ENCODE measurements at places on chromosomes 6 and 20.

- no peak for DNase-seq
Observed at GRCh38 chr6:36067374-36068011, 39.9 kb downstream of the MAPK14 start.

GRCh38 chr6:71080826-71081225, 124.0 kb upstream of the B3GAT2 start:
- DNase-seq: no peak

GRCh38 chr6:82408952-82409431, 45.4 kb downstream of the TPBG start:
- DNase-seq: no peak

GRCh38 chr20:21358737-21359136, 38.6 kb downstream of the NKX2-4 start:
- DNase-seq: no peak

DNA sequence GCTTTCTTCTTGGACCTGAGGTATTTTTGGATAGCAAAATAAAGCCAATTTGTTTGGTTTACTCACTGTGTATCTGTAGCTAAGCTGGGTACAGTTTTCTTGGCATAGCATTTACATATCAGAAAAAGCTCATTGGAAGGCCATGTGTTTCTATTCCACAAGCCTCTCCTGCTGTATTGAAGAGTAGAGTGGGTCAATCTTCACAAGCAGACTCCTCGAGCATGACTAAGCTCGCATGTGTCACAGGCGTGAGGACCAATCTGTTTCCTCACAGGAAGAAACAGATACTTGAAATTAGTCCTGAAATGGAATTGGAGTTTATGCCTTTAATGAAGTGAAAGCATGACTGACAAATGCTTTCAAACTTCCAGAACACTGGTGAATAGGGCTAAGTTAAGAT, 1279.0 kb upstream of the MAP3K7 start:
- no peak for DNase-seq

- DNase-seq: no peak
Observed at GRCh38 chr6:68013780-68014515, 621.1 kb upstream of the ADGRB3 start.

GRCh38 chr6:157312757-157313156, 10.6 kb downstream of the TMEM242 start:
- no peak for DNase-seq

DNA sequence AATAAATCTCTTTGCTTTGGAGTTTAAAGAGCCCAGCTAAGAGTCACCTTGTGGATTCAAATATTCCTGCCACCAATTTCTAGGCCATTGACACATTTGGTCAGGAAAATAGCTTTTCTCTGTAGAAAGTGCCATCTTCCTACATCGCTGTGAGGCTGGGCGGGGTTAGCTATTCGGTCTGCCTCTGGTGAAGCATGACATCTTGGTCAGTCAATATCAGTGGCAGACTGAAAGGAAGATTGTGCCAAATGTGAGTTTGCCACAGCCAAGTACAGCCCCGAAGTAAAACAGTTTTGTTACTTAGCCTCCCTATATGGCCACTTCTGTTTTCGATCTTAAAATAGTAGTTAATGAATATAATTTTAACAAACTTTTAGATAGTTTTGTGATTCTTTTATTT, 65.5 kb upstream of the FABP7 start:
- no peak for DNase-seq

- DNase-seq: no peak
Observed at GRCh38 chr6:1263850-1264377, 48.0 kb upstream of the FOXQ1 start.

DNA sequence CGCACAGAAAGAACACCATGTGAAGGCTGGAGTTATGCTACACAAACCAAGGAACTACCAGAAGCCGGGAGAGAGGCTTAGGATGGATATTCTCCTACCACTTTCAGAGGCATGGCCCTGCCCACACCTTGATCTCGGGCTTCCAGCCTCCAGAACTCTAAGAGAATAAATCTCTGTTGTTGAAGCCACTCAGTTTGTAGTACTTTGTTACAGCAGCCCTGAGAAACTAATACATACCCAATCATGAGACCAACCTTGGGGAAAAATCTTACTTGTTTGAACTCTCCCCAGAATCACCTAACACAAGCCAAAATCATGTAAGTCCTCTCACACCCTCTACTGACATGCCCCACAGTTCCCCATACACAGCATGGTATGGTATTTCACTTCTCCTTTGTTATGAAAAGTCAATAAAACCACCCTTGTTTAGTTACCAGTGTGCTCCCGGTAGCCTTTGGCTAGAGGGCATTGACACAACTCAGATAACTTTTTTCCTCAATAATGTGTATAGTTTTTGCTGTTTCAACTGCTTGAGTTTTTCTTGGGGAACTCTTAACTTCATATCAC, 40.7 kb upstream of the SLC2A12 start:
- DNase-seq: no peak

- no peak for DNase-seq
Observed at GRCh38 chr20:50464026-50464724, 46.0 kb upstream of the PTPN1 start.

- DNase-seq: no peak
Observed at GRCh38 chr20:50675671-50676376, 15.5 kb downstream of the RIPOR3 start.

GRCh38 chr20:1324598-1325172, 4.3 kb downstream of the SDCBP2 start:
- DNase-seq: no peak

DNA sequence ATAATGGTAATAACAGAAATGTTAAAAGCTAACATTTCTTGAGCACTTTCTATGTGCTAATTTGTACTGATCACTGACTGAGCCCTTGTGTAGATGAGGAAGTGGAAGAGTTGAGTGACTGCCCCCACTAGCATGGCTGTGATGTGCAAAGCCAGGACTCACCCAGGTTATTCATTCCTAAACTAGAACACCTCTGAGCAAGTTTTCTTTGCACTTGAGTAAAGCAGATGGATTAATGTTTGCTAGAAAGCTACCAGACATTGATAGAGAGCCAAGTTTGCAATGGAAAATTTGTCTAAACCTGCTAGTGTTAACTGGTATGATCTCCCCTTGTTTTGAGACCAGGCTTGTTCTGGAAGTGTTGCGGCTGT, 467.4 kb upstream of the PLCB4 start:
- no peak for DNase-seq

GRCh38 chr20:5592823-5593739, 157.1 kb upstream of the SHLD1 start:
- no peak for DNase-seq

DNA sequence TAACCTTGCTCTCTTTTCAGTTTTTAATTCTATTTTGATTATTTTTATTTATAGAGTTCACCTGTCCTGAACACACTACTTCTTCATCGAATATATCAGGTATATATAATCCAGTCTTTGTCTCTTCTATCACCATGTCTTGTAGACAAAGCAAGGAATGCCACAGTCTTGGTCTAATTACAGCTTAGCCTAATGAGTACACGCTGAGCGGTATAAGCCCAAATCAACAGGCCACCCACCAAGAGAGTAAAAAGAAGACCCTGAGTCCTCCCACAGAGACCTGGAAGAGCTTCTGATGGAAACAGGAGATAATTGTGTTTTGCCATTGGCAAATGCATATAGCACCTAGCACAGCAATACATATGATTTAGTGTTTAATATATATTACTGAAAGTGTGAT, 68.7 kb upstream of the TCF21 start:
- DNase-seq: no peak

- peak; percentile 14 for DNase-seq
Observed at GRCh38 chr20:38790200-38791053, 15.1 kb upstream of the PPP1R16B start.

GRCh38 chr6:23879816-23880215, 246.2 kb upstream of the NRSN1 start:
- DNase-seq: no peak

- no peak for DNase-seq
Observed at GRCh38 chr6:514396-514978, 122.9 kb downstream of the IRF4 start.

- DNase-seq: no peak
Observed at GRCh38 chr20:50415021-50415515, 95.1 kb upstream of the PTPN1 start.

- no peak for DNase-seq
Observed at GRCh38 chr20:48788486-48789072, 39.2 kb downstream of the PREX1 start.

- peak; percentile 94 for DNase-seq
Observed at GRCh38 chr20:2814587-2815051, at the start of gene C20orf141. Gene C20orf141 (plus strand): TSS chr20:2814987. CDS start chr20:2815185, 198 bp downstream.

DNA sequence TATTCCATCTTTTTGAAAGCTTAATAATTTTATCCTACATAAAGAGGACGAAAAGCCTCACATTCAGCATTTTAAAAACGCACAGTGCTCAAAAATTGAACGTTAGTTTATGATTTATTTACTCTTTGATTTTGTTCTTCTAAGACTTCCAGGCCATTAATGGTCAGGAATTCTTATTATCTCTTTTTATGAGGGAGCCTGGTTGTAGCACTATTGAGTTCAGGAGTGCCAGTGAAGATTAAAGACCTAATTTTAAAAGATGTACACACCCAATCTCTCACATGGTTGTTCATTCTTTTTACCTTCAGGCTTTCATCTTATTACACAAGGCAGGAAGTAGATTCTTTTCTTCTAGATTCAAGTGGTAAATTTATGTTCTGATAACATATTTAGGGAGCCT, 68.6 kb downstream of the HDDC2 start:
- DNase-seq: no peak

DNA sequence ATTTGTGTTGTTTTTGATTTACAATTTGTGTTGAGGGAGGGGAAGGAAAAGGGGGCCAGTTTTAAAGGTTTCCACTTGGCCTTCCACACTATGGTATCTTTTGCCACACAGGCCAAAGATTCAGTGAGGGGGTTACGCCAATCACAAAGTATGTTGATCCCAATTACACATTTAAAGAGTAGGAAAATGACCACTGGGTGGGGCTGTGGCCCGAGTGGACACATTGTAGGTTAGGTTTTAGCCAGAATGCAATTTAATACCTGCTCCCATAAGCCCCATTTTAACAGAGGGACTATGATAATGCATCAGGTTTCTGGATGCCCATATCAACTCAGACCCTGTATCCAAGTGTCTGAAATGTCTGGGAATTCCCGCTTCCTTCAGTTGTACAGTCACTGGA, 15.6 kb downstream of the VGLL2 start:
- no peak for DNase-seq

Measured in HFF-Myc (cell line).